Hematopoietic multipotent progenitor cell treated with erythropoietin and hydrocortisone succinate and interleukin-3 and kit ligand, for 17 days (in vitro differentiated cells): ENCODE measurements at places on chromosomes 2 and 18.

- DNase-seq: no peak
These were observed 45.2 kb downstream of the SLC30A6 start for GRCh38 chr2:32210767-32211408.

- no peak for DNase-seq
These were observed 2.4 kb downstream of the C2orf42 start for GRCh38 chr2:70188460-70188859.

DNA sequence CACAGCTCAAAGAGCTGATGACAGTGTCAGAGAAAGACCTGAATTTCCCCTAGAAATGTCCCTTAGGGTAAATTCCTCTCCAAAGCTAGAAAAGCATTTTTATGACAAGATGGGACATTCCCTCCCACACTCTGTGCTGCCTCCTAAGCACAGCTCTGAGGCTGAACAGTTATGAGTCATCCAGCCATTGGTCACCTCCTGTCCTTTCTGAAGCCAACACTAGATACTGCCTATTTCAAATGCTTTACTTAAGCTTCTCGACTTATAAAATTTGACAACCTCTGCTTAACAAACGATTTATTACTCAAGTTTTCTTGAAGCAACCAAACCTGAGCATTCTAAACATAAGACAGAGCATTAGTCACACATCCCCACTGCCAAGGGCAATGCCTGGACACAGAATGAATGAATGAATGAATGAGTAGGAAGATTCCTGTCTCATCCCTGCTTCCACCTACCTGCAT, 35.4 kb downstream of the B4GALT6 start:
- no peak for DNase-seq

DNA sequence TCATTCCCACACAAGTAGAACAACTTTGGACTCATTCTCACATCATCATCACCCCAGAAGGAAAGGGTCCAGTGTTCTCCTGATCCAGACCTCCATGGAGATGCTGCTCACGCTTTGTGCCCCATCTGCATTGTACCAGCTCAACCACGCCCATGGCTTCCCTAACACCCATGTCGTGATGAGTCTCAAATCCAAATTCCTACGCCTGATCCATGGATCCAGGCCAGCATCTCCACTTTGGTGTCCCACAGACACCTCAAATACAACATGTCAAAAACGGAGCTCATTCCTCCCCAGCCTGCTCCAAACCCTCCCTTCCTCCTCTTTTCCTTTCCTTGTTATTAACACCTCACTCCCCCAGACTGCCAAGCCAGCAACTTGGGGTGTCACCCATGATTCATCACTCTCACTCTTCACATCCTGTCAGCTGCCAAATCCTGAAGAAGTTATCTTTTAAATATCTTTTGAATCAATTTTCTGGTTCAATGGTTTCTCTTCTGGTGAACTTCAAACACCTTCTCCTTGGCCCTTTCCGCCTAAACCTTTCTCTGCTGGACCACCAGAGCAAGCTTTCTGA, 30.2 kb upstream of the FAM124B start:
- no peak for DNase-seq

DNA sequence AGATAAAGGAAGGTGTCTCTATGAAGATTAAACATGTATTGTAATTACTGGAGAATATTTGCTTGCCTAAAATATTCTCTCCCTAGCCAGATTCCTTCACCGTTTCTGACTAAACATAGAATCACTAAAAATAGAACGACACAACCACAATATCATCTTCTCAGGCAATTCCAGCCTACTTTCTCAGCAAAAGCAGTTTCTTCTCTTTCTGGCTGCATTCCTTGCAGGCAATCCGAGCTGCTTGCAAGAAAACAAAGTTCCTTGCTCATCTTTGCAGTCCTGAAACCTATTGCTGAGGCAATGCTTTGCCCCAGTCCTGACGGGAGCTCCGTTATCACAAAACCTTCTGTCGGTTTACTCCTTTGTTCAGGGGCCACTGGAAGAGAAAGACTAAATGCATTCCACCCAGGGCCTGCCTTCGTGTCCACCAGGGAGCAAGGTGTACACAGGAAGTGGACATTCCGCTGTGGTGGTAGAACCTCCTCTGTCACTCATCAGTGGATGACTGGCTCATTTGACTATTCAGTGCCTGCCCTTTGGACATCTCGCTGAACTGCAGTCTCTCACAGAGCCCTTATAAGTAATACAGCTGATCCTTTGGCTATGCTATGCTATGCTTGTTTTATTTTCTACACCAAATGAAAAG, 239.2 kb upstream of the DOK6 start:
- no peak for DNase-seq
